Naive thymus-derived CD8-positive, alpha-beta T cell (primary cell): ENCODE measurements at places on chromosomes 5 and 9. TPM values are rescaled to one million over a fixed set of nuclear protein-coding genes. Genes with fewer than 3 reads are reported as not detected.

GRCh38 chr5:138330813-138331448, 673 bp downstream of the CDC25C start:
- peak overlapping the region; percentile 93 for H3K4me3 ChIP-seq
- peak overlapping the region; percentile 76 for H3K27ac ChIP-seq
- H3K4me1 ChIP-seq = peaks cover 15% of the 10 kb centered on the region
- no peaks in the 10 kb centered on the region for H3K36me3 ChIP-seq
- no peak for DNase-seq
- no peaks in the 10 kb centered on the region for H3K27me3 ChIP-seq

- no peak overlapping the region for H3K27ac ChIP-seq
- no peaks in the 10 kb centered on the region for H3K36me3 ChIP-seq
- H3K4me3 ChIP-seq = peak overlapping the region; percentile 38
- H3K4me1 ChIP-seq = peaks cover 18% of the 10 kb centered on the region
- DNase-seq = no peak
- H3K27me3 ChIP-seq = peaks cover 52% of the 10 kb centered on the region
Measured at GRCh38 chr9:124259158-124259808, 1.5 kb downstream of the NEK6 start.

- H3K4me1 ChIP-seq = peaks cover 10% of the 10 kb centered on the region
- no peak for DNase-seq
- H3K4me3 ChIP-seq = no peak overlapping the region
- no peaks in the 10 kb centered on the region for H3K36me3 ChIP-seq
Measured at GRCh38 chr5:1706428-1706827, 93.2 kb downstream of the MRPL36 start.

- no peaks in the 10 kb centered on the region for H3K4me1 ChIP-seq
- H3K4me3 ChIP-seq = no peak overlapping the region
- H3K27me3 ChIP-seq = peaks cover 4% of the 10 kb centered on the region
- H3K36me3 ChIP-seq = no peaks in the 10 kb centered on the region
- H3K27ac ChIP-seq = no peak overlapping the region
Measured at GRCh38 chr9:6538666-6539071, 106.9 kb downstream of the GLDC start.

DNA sequence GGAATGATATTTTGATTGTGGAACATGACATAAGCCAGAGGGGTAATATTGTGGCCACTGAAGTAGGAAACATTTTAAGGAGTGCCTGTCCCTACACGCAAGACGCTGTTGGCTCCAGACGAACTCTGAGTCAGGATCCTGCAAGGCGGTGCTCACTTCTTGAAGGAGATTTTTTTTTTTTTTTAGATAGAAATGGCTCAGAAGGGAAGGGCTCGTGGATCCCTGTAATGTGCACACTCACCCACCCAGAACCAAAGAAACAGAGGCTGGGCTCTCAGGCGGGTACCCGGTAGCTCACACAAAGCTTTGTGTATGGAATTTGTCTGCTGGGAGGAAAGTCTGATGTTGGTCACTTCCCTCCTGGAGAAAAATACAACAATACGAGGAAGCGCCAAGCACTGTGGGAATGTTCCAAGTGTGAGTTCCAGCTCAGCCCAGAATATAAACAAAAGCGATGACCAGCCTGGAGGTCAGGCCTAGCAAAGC, 25.7 kb downstream of the RAPGEF1 start:
- H3K27me3 ChIP-seq = no peaks in the 10 kb centered on the region
- peaks cover 38% of the 10 kb centered on the region for H3K36me3 ChIP-seq
- no peak overlapping the region for H3K27ac ChIP-seq
- no peak for DNase-seq

IFNA2 gene
- total RNA-seq = not detected

GRCh38 chr5:75668445-75668844, 48.8 kb downstream of the POC5 start:
- peaks cover 5% of the 10 kb centered on the region for H3K36me3 ChIP-seq
- peaks cover 18% of the 10 kb centered on the region for H3K4me1 ChIP-seq
- DNase-seq = no peak

GARIN3 gene
- total RNA-seq = not detected

DNA sequence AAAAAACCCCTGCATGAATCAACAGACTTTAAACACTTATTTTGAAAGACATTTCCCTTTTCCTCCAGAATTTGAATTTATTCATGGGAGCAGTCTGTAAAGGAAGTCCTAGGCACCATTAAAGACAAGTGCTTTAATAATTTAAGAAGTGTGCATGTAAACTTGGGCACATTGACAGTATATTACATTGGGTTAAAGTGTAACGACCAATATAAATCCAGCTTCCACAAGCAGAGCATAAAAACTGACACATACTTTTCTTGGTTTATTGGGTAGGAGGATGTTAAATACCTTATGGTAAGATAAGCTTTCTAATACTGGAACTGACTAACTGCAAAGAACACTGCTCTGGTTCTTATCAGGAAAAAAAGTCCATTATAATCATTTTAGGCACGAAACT, 1.2 kb upstream of the ENTREP1 start:
- H3K36me3 ChIP-seq = no peaks in the 10 kb centered on the region
- no peaks in the 10 kb centered on the region for H3K4me1 ChIP-seq
- peaks cover 17% of the 10 kb centered on the region for H3K27me3 ChIP-seq
- no peak for DNase-seq

DNA sequence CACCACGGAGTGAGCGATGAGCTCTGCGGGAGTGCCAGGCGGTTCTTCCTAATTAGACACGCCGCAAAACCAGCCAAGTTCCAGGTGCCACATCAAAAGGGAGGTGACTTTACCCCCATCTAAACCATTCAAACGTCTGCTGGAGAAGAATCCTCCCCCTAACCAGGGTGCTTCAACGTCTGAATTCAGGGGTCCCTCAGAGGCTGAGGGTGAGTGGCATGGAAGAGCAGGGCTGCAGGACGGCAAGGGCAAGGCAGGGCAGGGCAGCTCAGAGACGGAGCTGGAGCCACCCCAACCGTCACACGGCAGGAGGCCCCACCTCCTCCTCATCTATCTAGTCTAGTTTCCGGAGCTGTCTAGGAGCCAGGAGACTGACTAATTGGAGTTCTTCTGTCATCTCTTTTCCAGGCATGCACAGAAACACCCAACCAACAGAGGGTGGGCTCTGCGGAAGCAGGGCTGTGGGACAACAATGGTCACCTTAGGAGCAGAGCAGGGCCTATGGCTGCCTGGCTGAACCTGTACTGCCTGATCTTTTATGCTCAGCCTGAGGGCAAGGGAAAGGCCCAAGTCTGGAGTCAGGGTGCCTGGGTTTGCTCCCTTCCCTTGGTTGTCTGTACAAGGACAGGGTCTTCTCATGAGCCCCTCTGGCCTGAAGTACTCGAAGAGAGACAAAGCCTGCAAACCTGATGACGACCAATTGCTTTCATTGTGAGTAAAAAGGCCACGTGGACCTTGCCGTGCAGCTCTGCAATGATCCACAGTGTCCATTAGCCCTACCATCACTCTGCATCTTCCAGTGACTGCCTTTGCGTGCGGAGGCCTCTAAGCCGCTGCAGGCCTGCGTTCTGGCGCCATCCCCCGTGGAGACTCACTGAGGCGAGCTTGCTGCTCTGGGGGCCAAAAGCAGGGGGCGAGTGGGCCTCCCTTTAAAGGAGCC, 81.0 kb upstream of the SLC25A51 start:
- no peaks in the 10 kb centered on the region for H3K27me3 ChIP-seq
- no peak overlapping the region for H3K27ac ChIP-seq
- no peaks in the 10 kb centered on the region for H3K4me1 ChIP-seq
- no peak for DNase-seq
- H3K4me3 ChIP-seq = no peak overlapping the region
- no peaks in the 10 kb centered on the region for H3K36me3 ChIP-seq

TAF11L7 gene
- total RNA-seq = not detected

KLF9 gene
- 29.6 TPM for total RNA-seq

GRCh38 chr5:58544195-58544594, 38.7 kb upstream of the RAB3C start:
- DNase-seq = no peak
- H3K4me3 ChIP-seq = no peak overlapping the region
- H3K27me3 ChIP-seq = no peaks in the 10 kb centered on the region
- H3K27ac ChIP-seq = no peak overlapping the region

- no peaks in the 10 kb centered on the region for H3K36me3 ChIP-seq
- H3K4me1 ChIP-seq = no peaks in the 10 kb centered on the region
- no peak for DNase-seq
- no peak overlapping the region for H3K4me3 ChIP-seq
- peaks cover 5% of the 10 kb centered on the region for H3K27me3 ChIP-seq
Measured at GRCh38 chr5:57804007-57804444, 321.4 kb upstream of the ACTBL2 start.

DNA sequence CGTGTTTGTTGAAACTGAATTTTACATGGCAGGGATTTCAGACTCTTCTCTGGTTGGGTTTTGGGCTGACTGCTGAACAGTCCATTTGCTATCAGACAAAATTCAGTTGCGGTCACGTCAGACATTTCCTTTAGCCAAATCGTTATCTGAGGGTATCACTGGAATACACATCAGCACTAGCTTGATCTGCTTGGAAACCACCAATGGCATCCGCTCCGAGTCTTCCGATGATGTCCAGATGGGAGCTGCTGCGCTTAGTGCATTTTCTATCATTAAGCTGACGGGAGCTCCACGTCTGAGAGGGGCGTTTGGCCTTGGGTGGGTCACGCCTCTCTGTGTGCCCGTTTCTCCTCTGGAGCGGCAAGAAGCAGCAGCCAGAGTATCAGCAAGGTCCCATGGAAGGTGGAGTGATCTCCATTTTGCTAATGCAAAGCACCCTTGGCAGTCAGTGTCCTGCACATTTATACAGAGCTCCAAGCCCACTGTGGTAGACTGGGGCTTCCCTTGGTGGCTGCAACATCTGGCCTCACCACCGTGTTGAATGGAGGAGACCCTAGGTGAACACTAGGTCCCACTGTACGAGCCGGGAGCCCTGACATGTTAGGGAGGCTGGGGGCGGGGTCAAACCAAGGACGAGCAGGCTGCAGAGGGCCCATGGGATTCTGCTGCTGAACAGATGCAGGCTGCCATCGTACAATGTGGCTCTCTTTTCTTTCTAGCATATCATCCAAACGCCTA, 134.6 kb upstream of the PHYKPL start:
- no peaks in the 10 kb centered on the region for H3K36me3 ChIP-seq
- peaks cover 13% of the 10 kb centered on the region for H3K27me3 ChIP-seq
- H3K27ac ChIP-seq = no peak overlapping the region
- no peak overlapping the region for H3K4me3 ChIP-seq
- DNase-seq = no peak
- peaks cover 2% of the 10 kb centered on the region for H3K4me1 ChIP-seq

RGS7BP gene
- total RNA-seq = not detected

HAVCR2 gene
- total RNA-seq = 8.1 TPM

SPATA6L gene
- 5.2 TPM for total RNA-seq

DNA sequence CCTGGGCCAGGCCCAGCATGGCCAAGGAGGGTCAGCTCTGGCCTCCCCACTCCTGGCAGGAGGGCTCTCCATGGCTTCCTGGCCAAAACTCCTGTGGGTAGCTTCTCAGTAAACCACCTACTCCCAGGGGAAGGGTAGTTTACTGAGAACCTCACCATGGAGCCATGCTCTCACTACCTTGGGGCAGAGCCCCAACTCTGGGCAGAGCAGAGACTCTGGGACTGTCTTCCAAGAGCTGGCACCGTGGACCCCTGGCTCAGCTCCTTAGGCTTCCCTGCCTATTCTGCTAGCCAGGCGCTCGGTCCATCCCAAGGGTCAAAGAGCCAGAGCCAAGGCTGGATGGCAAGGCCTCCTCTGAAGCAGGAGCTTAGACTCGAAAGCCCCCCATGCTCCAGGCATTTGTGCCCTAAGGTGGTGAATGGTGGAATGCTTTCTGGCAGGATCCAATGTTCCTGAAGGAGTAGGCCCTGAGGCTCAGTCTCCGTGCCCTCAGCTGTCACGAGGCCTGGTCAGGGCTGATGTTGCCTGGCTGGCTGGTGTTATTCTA, 19.6 kb downstream of the TCF7 start:
- H3K27me3 ChIP-seq = no peaks in the 10 kb centered on the region
- peak overlapping the region; percentile 96 for H3K27ac ChIP-seq
- H3K36me3 ChIP-seq = peaks cover 10% of the 10 kb centered on the region
- no peak for DNase-seq

GRCh38 chr5:15249152-15249551, 250.8 kb upstream of the FBXL7 start:
- H3K36me3 ChIP-seq = peaks cover 2% of the 10 kb centered on the region
- DNase-seq = no peak
- H3K27ac ChIP-seq = no peak overlapping the region

- H3K4me3 ChIP-seq = no peak overlapping the region
- no peak for DNase-seq
- H3K27ac ChIP-seq = no peak overlapping the region
- H3K27me3 ChIP-seq = no peaks in the 10 kb centered on the region
Measured at GRCh38 chr5:173670130-173670651, 53.7 kb upstream of the BOD1 start.

PPP3R2 gene
- total RNA-seq = not detected

LTC4S gene
- 6.1 TPM for total RNA-seq

DNA sequence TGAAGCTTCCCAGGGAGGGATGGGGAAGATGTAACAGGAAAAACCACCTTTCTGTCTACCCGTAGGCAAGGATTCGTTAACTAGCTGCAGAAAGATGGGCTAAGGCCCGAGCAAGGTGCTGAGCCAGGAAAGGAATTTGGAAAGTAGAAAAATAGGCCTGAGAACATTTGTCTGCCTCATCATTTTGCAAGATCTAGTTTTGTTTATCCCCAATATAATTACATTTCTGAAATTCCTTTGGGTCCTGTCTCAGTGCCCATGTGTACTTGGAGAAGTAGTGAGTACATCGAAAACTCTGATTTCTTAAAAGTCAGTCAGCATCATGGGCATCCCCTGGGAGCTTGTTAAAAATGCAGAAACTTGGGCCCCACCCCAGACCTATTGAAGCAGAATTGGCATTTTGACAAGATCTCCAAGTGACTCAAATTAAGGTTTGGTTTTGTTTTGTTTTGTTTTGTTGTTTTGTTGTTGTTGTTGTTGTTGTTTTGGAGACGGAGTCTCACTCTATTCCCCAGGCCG, 52.1 kb upstream of the CEMIP2 start:
- no peaks in the 10 kb centered on the region for H3K36me3 ChIP-seq
- no peak overlapping the region for H3K27ac ChIP-seq
- no peaks in the 10 kb centered on the region for H3K27me3 ChIP-seq

PCDHGA12 gene
- not detected for total RNA-seq

GRCh38 chr9:36940500-36940853, 93.6 kb downstream of the PAX5 start:
- peaks cover 1% of the 10 kb centered on the region for H3K27me3 ChIP-seq
- H3K4me3 ChIP-seq = no peak overlapping the region
- no peaks in the 10 kb centered on the region for H3K36me3 ChIP-seq
- peaks cover 15% of the 10 kb centered on the region for H3K4me1 ChIP-seq
- DNase-seq = no peak

ZNF454 gene
- total RNA-seq = 0.33 TPM

- no peak for DNase-seq
- no peaks in the 10 kb centered on the region for H3K36me3 ChIP-seq
- no peaks in the 10 kb centered on the region for H3K27me3 ChIP-seq
Measured at GRCh38 chr9:22682961-22683699, 236.5 kb downstream of the DMRTA1 start.

DNA sequence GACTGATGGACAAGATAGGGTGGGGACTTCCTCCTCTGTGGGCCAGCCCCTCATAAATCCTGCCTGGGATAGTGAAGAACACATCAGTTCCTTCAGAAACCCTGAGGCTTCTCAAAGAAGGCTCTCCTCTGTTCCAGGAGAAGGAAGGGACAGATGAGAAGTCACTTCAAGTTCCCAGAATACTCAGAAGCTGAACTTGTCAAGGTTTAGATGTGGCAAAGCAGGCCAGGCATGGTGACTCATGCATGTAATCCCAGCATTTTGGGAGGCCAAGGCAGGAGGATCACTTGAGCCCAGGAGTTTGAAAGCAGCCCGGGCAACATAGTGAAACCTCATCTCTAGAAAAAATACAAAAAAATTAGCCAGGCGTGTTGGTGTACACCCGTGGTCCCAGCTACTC, 38.5 kb downstream of the STOM start:
- no peaks in the 10 kb centered on the region for H3K4me1 ChIP-seq
- no peaks in the 10 kb centered on the region for H3K27me3 ChIP-seq
- no peak overlapping the region for H3K4me3 ChIP-seq
